Suppressor macrophage treated with lipopolysaccharide for 4 hours (primary cell): ENCODE measurements at places on chromosomes 1 and 21.

- DNase-seq = no peak
These were observed 362.0 kb downstream of the ADGRL2 start for GRCh38 chr1:82162486-82163420.

GRCh38 chr1:188769181-188769580 lies 1708.5 kb downstream of the BRINP3 start:
- DNase-seq = no peak

GRCh38 chr1:114718661-114719423 lies 2.3 kb upstream of the NRAS start:
- DNase-seq = no peak

- DNase-seq = peak; percentile 77
These were observed 22.2 kb downstream of the RUNX1 start for GRCh38 chr21:35026617-35027562.

GRCh38 chr1:167249702-167250101 lies 29.0 kb downstream of the POU2F1 start:
- no peak for DNase-seq
